SJSA1 (cell line): ENCODE measurements at places on chromosomes 4 and X. TPM values are rescaled to one million over a fixed set of nuclear protein-coding genes. Genes with fewer than 3 reads are reported as not detected.

- no peaks in the 10 kb centered on the region for H3K36me3 ChIP-seq
- no peak overlapping the region for H3K27ac ChIP-seq
- no peaks in the 10 kb centered on the region for H3K27me3 ChIP-seq
These were observed 112.6 kb upstream of the FAM9A start for GRCh38 chrX:8913655-8914409.

GRCh38 chr4:55087009-55087912 lies 38.1 kb downstream of the KDR start:
- DNase-seq: no peak
- H3K36me3 ChIP-seq: no peaks in the 10 kb centered on the region
- H3K4me1 ChIP-seq: no peaks in the 10 kb centered on the region
- H3K27me3 ChIP-seq: no peaks in the 10 kb centered on the region; the same call in none of the 2 replicates
- no peak overlapping the region for H3K27ac ChIP-seq

DNA sequence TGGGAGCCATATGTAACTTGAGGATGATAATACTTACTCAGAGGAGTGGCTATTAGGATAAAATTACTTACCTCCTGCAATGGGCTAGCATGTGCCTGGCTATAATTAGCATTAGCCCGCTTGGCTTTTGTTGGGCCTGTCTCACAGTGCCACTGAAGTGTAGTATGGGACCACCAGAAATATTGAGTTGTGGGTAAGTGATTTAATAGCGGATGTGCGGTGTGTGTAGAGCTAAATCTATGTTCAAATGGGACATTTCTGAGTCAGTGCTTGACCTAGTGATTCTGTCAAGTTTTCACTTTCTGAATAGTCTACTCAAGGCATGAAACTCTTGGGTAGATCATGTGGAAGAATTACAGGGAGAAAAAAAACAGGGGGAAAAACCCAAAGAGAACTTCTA lies 3.5 kb upstream of the CLNK start:
- H3K4me1 ChIP-seq: no peaks in the 10 kb centered on the region
- no peaks in the 10 kb centered on the region for H3K36me3 ChIP-seq
- no peak for DNase-seq
- no peak overlapping the region for H3K4me3 ChIP-seq
- no peaks in the 10 kb centered on the region for H3K27me3 ChIP-seq
- H3K27ac ChIP-seq: no peak overlapping the region

DNA sequence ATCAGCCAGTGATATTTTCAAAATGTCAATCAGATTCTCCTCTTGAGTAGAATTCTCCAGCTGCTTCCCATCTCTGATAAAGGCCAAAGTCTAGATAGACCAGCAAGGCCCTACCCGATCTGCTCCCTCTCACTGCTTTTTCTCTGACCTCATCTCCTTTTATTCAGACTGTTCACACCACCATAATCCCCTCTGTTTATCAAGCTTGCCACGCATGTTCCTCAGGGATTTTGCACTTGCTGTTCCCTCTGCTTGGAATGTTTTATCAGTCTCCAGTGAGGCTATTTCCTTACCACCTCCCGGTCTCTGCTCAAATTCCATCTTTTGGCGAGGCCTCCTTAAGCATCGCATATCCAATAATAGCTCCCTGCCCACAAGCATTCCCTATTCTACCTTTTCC lies 20.1 kb downstream of the NOCT start:
- H3K4me1 ChIP-seq: peaks cover 2% of the 10 kb centered on the region
- H3K27ac ChIP-seq: no peak overlapping the region
- H3K36me3 ChIP-seq: peaks cover 43% of the 10 kb centered on the region
- H3K27me3 ChIP-seq: no peaks in the 10 kb centered on the region

- no peaks in the 10 kb centered on the region for H3K27me3 ChIP-seq
- no peak overlapping the region for H3K27ac ChIP-seq
- no peak overlapping the region for H3K4me3 ChIP-seq
- DNase-seq: no peak
- no peaks in the 10 kb centered on the region for H3K4me1 ChIP-seq
- no peaks in the 10 kb centered on the region for H3K36me3 ChIP-seq
These were observed 544.5 kb downstream of the PPP4R3C start for GRCh38 chrX:26918631-26919030.

DNA sequence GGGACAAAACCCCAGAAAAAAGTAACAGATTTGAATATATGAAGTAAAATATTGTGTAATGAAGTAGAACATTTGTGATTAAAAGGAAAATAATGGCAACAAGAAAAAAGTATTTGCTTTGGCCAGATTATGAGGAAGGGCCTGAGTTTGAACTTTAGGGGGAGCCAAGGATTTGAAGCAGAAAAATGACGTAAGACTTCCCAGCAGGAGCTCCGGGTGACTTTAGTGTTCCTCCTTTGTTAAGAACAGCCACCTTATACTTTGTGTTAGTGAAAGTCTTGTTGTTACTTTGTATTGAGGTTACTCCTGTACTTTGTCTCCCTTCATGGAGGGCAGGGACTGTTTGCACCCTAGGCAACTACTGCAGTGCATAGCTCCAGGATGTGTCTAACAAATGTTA lies 41.1 kb downstream of the DCUN1D4 start:
- no peak overlapping the region for H3K27ac ChIP-seq
- no peaks in the 10 kb centered on the region for H3K27me3 ChIP-seq
- DNase-seq: no peak
- no peaks in the 10 kb centered on the region for H3K4me1 ChIP-seq
- peaks cover 24% of the 10 kb centered on the region for H3K36me3 ChIP-seq

DNA sequence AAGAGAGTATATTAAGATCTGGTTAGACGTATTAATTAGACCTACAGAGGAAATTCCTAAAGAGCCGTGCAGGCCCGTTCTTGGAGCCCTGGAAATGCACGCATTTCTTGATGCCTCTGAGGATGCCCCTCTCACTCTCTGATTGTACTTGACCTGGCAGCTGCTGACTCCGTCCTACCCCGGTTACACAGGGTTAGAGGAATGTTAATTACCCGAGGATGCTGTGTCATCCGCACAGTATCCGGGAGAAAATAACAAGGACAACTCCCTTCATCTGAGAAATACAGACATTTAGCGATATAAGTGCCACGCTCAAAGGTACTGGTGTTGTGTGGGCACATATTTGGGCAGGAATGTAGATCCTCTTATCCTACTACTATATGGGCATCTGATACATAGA lies 404.6 kb upstream of the FAT1 start:
- no peaks in the 10 kb centered on the region for H3K36me3 ChIP-seq
- peak; percentile 80 for DNase-seq
- H3K4me3 ChIP-seq: no peak overlapping the region
- peaks cover 31% of the 10 kb centered on the region for H3K4me1 ChIP-seq
- H3K27me3 ChIP-seq: no peaks in the 10 kb centered on the region

DNA sequence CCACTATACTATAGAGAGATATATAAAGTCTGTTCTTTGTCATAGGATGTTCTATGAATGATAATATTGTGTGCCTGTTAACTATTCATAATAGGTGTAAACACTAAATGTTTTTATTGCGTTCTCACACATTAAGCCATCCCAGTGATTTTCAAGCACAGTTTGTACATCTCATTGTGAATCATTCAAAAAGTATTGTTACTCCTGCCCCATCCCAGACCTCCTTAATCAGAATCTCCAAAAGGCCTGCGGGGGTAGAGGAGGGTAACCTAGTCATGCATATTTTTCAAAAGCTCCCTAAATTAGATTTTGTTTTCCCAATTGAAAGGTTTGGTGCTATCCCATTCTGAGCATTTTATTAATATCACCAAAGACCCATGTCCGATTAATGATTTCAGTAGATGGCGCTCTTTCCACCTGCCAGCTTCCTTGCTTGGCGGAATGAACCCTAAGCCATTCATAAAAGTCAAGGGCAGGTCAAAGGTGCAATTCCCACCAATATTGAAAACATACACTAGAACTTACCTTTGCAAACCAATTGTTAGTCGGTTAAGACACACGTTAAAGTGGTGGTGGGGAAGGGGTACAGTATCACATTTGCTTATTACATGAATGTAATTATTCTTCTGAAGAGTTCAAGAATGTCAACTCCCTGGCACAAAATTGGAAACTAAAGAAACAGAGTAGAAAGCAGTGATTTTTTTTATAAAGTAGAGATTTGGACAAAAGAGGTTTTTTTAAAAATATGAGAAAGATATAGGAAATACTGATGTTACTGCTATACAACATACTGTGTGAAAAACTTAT lies 5.8 kb upstream of the TET2 start:
- peak; percentile 35 for DNase-seq
- no peaks in the 10 kb centered on the region for H3K27me3 ChIP-seq
- H3K4me3 ChIP-seq: no peak overlapping the region

DNA sequence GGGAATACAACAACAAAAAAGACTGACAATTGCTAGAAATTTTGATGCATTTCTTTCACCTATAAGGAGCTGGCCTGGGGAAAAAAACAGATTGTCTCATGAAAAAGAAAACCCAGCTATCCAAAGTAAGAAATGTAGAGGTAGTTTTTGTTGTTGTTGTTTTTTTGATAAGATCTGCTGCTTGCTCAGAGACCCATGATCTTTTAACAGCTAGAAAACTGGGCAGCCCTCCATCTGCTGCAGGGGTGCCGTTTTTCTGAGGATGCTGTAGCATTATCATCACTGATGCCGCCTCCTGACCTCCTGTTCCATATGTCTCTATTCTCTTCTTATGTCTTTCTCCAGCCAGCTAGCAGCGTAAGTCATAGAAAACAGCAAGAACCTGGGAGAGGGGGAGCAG lies 98.3 kb downstream of the BMPR1B start:
- H3K4me3 ChIP-seq: no peak overlapping the region
- H3K27ac ChIP-seq: no peak overlapping the region
- H3K27me3 ChIP-seq: peaks cover 3% of the 10 kb centered on the region; the same call in 1 of the 2 replicates

DNA sequence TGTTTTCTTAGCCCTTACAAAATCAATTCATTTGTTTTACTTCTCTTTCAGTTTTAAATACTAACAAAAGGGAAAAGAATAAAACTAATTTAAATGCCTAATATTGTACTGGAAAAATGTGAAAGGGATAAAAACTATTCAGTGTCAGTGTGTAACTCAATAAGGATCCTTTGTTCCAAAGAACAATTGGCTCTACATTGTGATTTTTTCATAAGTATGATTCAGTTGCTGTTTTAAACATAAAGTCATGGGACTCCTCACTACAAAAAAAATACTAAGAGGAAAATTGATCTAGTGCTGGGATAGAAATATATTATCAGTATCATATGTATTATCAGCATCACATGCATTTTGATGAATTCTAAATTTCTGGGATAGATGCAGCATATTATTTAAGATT lies 199.4 kb upstream of the TRAM1L1 start:
- H3K36me3 ChIP-seq: no peaks in the 10 kb centered on the region
- H3K27ac ChIP-seq: no peak overlapping the region
- H3K4me3 ChIP-seq: no peak overlapping the region

- no peak for DNase-seq
- H3K4me1 ChIP-seq: no peaks in the 10 kb centered on the region
- no peaks in the 10 kb centered on the region for H3K27me3 ChIP-seq
These were observed 62.7 kb downstream of the KDM6A start for GRCh38 chrX:44935640-44936039.

DNA sequence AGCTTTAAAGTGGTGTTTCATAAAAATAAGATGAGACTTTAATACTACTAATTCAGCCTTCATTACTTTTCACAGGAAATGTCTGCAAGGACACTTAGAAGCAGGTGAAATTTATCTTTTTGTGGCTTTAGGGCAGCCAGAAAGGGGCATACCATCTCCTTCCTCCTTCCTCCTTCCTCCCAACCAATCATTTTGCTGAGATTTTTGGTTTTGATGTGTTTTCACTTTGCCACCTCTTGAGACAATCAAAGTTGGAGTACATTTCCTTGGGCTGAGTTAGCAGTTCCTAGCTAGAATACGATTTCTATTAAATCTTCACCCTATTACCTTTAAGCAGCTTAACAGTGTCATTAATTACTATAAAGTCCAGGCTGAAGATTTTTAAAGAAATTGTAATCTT lies 5.1 kb upstream of the NDST3 start:
- H3K4me1 ChIP-seq: peaks cover 10% of the 10 kb centered on the region
- H3K27ac ChIP-seq: no peak overlapping the region

DNA sequence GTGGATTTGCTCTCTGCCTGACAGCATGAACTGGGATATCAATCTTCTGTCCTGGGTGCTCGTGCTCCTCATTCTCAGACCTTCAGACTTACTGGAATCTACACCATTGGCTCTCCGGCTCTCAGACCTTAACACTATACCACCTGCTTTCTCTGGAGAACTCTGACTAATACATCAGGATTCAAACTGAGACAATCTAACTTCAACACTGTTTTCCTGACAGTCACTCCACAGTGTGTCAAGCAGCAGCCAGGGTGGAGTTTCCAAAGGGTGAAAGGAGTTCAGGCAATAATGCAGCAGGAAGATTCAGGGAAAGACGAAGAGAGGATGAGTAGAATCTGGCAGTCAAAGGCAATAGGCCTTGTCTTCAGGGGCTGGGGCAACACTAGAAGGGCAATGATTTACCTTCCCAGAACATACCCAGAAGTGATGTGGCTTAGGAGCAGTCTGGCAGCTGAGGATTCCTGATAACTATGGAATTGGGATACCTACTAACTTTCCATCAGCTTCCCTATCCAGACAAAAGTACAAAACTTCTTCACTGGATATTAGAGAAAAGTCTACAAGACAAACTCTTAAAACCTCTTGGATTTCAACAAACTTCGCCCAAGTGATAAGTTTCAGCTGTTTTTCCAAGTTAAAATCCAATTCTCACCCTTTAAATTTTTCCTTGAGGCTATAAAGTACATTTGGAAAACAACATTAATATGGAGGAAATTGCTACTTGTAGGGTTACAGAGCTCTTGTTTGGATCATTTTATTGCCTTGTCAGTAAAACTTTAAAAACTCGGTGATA lies 58.4 kb upstream of the SLIT2 start:
- peaks cover 41% of the 10 kb centered on the region for H3K4me1 ChIP-seq
- no peaks in the 10 kb centered on the region for H3K36me3 ChIP-seq
- peak overlapping the region; percentile 95 for H3K27ac ChIP-seq
- DNase-seq: peak; percentile 73
- H3K27me3 ChIP-seq: no peaks in the 10 kb centered on the region

DNA sequence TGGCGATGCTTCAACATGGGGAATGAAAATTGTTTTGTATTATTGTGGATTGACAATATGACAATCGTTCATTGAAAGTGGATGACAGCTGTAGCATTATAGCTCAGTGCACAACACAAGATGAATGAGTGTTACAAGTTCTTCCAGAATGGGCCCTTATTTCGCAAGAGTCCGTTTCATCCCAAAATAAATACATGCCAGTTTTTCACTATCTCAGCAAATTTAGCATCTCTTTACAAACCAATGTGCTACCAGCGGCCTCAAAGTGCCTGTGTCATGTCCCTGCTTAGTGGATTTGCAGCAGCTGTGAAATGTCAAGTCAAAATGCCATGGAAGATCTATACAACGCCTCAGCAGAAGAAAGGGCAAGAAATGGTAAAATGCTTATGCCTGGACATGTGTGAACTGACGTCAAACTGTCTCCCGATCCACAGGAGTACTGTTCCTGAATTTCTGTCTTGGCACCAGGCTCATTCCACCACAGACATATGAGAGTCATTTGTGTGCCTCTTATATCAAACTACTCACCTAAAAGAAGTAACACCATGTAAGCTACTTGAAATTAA lies 109.6 kb downstream of the MAML3 start:
- no peak overlapping the region for H3K4me3 ChIP-seq
- H3K36me3 ChIP-seq: no peaks in the 10 kb centered on the region
- 0 out of 2 replicates have a peak, but pooled peaks cover 6% of the 10 kb centered on the region for H3K4me1 ChIP-seq
- H3K27ac ChIP-seq: no peak overlapping the region

GRCh38 chr4:101417046-101417445 lies 69.7 kb upstream of the PPP3CA start:
- no peaks in the 10 kb centered on the region for H3K36me3 ChIP-seq
- H3K27ac ChIP-seq: no peak overlapping the region
- H3K4me1 ChIP-seq: no peaks in the 10 kb centered on the region
- H3K27me3 ChIP-seq: no peaks in the 10 kb centered on the region
- no peak overlapping the region for H3K4me3 ChIP-seq

Gene MAGEC3
- total RNA-seq: not detected in 2 replicates

Gene ADH1C
- total RNA-seq: not detected in 2 replicates

Gene ADH7
- not detected in 2 replicates for total RNA-seq

Gene FRMD7
- total RNA-seq: not detected in 2 replicates

Gene NAT8L
- not detected in 2 replicates for total RNA-seq

Gene UGT2B28
- total RNA-seq: not detected in 2 replicates

Gene TRIM60
- not detected in 2 replicates for total RNA-seq

Gene NCBP2L
- total RNA-seq: not detected in 2 replicates
